Large intestine (tissue), 12 donors: ENCODE measurements at places on chromosomes 7 and 10.

DNA sequence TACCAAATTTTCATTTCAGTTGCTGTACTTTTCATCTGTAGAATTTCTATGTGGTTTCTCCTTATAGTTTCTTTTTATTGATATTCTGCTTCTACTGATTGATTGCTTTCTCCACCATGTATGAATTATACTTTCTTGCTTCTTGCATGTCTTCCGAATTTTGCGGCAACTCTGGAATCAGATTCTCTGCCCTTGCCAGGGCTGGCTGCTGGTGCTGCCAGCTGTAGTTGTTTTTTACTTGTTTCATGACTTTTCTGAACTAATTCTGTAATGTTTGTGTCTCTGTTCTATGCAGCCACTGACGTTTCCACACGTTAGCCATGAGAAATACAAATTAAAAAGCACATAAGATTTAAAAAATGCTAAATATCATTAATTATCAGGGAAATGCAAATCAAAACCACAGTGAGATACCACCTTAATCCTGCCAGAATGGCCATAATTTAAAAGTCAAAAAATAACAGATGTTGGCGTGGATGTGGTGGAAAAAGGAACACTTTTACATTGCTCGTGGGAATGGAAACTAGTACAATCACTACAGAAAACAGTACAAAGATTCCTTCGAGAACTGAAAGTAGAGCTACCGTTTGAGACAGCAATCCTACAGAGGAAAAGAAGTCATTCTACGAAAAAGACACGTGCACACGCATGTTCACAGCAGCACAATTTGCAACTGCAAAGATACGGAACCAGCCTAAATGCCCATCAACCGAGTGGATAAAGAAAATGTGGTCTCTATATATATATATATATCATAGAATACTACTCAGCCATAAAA lies 51.5 kb downstream of the MAD1L1 start:
- no peak for DNase-seq

DNA sequence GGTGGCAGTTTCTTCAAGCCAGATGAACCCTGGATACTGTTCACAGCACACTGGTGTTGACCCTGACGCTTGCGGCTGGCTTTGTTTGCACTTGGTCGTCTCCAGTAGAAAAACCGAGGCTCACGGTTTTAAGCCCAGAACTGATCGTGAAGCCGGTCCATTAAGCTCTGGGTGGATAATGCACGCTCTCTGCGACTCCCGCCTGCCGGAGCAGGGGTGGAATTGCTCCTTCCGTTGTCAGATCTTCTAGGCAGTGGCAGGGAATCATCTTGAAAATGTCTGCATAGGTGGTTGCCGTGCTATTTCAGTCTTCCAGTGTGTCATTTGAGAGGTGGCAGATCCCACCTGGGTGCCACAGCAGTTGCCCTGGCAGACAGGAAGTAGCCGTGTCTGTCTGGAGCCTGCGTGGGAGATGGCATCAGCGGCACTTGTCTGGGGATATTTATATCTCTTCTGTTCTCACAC lies 35.9 kb upstream of the AP5Z1 start:
- DNase-seq: no peak

GRCh38 chr7:13894377-13894776 lies 95.1 kb downstream of the ETV1 start:
- no peak for DNase-seq

- DNase-seq: no peak
Measured at GRCh38 chr7:94525923-94526322, 16.3 kb downstream of the CASD1 start.

DNA sequence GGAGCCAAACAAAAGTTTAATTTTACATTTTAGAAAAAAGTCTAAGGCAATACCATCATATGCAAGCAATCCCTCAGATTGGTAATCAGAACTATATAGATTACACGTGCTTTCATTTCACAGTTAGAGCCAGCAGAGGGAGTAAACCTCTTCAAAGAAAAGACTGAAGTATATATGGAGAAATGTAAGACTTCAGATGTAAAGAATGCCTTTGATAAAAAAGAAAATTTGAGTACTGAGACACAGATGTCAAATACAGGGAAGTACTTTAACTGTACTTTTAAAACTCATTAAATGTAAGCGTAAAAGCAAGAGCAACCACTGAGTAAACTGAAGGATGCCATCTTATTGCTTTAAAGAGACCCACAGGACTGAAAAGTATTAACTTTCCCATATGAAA lies 101.4 kb upstream of the FAM133B start:
- DNase-seq: peak; percentile 40

DNA sequence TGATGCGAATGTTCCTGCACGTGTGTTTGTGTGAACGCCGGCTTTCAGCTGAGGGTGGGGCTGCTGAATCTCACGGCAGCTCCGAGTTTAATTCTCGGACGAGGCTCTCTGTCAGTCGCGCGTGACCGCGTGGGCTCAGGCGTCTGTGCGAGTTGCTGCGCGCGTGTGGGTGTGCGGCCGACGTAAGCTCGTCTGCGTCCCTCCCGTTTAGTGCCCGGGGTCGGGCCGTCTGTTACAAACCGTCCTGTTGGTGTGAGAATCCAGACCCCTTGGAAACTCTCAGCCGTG lies 41.6 kb upstream of the CFAP46 start:
- DNase-seq: no peak

- no peak for DNase-seq
Measured at GRCh38 chr10:25692761-25693160, 241.3 kb upstream of the MYO3A start.

DNA sequence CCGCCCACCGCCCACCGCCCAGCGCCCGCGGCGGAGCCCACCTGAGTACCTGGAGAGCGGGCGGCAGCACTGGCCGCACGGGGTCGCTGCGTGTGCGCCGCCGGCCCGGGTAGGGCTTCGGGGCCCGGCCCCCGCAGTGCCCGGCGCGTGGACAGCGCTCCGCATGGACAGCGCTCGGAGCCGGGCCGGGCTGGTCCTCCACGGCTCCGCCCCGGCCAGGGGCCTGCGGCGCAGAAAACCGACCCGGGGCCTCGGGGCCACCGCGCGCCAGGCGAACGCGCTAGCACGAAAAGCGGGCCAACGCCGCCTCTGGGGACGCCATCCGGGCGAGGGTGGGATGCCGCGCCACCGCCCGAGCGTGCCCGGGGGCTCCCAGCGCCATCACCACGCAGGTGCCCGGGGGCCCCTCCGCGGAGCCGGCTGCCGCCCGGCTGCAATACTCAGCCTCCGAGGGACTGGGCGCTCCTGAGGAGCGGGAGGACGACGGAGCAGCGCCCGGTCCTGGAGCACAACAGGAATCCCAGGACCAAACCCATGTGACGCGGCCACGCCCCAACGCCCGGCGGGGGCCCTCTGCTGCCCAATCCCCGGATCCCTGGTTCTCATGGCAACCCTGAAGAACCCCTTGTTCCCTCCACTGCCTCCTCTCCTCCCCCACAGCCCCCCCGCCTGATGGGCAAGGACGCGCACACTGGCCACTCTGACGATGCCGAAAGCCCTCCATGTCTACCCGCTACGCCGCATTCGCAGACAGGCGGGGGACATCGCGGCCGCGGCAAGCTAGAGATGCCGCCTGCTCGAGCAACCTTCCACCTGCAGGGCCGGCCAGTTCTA lies at the start of gene GRB10:
Gene GRB10 (minus strand): TSS at position 522 of the 834 bp plus-strand sequence. CDS start 50,574 bp downstream, outside the sequence.
- DNase-seq: peak; percentile 59

GRCh38 chr10:103058034-103058433 lies 135.0 kb downstream of the NT5C2 start:
- no peak for DNase-seq

DNA sequence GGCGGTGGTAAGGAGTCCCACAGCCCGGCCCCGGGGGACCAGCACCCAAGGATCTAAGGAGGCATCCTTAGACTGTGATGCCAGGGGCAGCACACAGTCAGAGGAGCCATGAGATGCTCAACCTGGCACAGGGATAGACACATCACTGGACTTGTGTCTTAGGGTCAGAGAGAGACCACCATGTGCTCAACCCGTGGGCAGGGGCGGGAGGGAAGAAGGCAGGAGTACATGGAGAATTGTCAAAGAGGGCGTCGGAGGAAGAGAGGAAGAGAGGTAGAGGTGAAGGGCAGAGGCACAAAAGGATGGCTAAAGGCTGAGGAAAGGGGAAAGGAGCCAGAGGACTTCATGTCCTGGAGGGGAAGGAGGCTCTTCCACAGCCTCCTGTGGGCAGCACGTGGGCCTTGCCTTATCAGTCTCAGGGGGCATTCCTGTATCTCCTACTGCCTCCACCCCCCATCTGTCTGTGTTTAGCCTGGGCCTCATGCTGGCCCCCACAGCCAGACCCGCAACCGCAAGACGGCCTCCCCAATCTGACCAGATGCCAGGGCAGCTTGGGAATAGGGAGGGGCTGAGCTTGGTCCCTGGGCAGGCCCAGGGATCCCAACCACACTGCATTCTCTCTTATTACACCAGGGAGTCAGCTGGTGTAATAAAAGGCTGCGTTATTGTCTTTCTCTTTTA lies 2.2 kb downstream of the ADCY1 start:
- no peak for DNase-seq

GRCh38 chr10:24968349-24968748 lies 15.9 kb upstream of the PRTFDC1 start:
- DNase-seq: no peak

DNA sequence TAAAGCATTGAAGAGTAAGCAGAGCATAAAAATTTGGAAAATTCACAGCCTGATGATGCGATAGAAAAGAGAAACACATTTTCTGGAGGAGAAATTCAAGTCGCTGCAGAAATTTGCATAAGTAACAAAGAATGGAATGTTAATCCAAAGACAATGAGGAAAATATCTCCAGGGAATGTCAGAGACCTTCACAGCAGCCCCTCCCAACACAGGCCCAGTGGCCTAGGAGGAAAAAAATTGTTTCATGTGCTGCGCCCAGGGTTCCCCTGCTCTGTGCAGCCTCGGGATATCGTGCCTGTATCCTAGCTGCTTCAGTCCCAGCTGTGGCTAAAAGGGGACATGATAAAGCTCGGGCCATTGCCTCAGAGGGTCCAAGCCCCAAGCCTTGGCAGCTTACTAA lies 206.8 kb downstream of the TPK1 start:
- no peak for DNase-seq
